Psoas muscle (tissue), 8 donors: ENCODE measurements at places on chromosomes 13 and 19. TPM values are rescaled to one million over a fixed set of nuclear protein-coding genes. Genes with fewer than 3 reads are reported as not detected.

DNA sequence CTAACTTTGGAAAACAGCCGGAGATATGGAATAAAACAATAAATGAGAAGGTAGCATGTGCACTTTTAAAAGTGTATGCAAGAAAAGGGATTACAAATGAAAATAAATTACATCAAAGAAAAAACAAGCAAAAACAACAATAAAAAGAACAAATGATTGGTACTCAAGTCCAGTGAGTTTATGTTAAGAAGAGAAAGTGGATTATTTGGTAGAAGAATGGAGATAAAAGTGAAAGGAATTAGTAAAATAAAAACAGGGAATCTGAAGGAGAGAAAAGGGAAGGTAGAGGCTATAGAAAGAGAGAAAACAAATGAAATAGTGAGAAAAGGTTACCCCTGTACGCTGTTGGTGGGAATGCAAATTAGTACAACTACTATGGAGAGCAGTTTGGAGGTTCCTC is 28.6 kb upstream of the KLF12 start:
- no peaks in the 10 kb centered on the region for H3K36me3 ChIP-seq
- no peak overlapping the region for H3K27ac ChIP-seq
- no peak overlapping the region for H3K4me3 ChIP-seq
- no peaks in the 10 kb centered on the region for H3K4me1 ChIP-seq
- no peak for DNase-seq

GRCh38 chr13:74929436-74929835 is 552.5 kb downstream of the TBC1D4 start:
- H3K36me3 ChIP-seq, result no peaks in the 10 kb centered on the region
- no peak overlapping the region for H3K4me3 ChIP-seq
- no peaks in the 10 kb centered on the region for H3K4me1 ChIP-seq
- DNase-seq, result no peak
- no peaks in the 10 kb centered on the region for H3K27me3 ChIP-seq

GRCh38 chr19:28554321-28555091 is 658.4 kb downstream of the UQCRFS1 start:
- H3K4me1 ChIP-seq, result no peaks in the 10 kb centered on the region
- H3K27ac ChIP-seq, result no peak overlapping the region
- no peak overlapping the region for H3K4me3 ChIP-seq

DNA sequence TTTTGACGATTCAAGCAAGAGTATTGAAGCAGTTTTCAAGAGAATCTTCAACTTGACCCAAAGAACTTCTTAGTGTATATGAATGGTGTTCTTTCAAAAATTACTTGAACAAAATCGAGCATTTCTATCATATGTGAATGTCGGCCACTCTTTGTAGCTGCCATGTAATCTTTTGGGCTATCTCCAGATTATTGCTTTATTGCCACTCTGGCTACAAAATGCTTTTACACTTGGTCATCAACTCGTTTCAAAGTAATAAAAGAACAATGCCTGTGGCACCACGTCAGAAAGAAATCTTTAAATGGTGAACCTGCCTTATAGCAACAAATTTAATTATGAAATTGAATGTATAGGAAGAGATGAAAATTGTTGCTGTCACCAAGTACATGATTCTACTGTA is 834.5 kb downstream of the GPC5 start:
- no peaks in the 10 kb centered on the region for H3K36me3 ChIP-seq
- no peaks in the 10 kb centered on the region for H3K27me3 ChIP-seq
- DNase-seq, result no peak
- H3K27ac ChIP-seq, result no peak overlapping the region
- no peak overlapping the region for H3K4me3 ChIP-seq

DNA sequence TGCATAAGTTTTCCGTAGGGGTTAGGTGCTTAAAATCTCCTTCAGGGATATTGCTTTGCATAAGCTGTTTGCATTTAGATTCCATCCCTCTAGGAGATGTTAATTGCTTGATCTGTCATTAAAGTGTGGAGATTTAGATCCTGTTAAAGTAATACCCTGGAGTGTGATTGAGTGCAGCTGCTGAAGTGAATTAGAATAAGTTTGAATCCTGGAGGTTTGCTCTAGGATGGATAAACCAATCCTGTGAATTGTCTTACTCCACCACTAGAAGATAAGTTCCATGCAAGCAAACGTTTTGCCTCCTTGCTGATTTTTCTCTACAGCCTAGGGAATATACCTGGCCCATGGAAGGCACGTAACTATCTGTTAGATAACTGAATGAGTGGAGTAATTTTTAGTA is 1487.2 kb upstream of the PRR20A start:
- no peak for DNase-seq
- H3K27me3 ChIP-seq, result no peaks in the 10 kb centered on the region
- H3K27ac ChIP-seq, result no peak overlapping the region
- H3K36me3 ChIP-seq, result no peaks in the 10 kb centered on the region

DNA sequence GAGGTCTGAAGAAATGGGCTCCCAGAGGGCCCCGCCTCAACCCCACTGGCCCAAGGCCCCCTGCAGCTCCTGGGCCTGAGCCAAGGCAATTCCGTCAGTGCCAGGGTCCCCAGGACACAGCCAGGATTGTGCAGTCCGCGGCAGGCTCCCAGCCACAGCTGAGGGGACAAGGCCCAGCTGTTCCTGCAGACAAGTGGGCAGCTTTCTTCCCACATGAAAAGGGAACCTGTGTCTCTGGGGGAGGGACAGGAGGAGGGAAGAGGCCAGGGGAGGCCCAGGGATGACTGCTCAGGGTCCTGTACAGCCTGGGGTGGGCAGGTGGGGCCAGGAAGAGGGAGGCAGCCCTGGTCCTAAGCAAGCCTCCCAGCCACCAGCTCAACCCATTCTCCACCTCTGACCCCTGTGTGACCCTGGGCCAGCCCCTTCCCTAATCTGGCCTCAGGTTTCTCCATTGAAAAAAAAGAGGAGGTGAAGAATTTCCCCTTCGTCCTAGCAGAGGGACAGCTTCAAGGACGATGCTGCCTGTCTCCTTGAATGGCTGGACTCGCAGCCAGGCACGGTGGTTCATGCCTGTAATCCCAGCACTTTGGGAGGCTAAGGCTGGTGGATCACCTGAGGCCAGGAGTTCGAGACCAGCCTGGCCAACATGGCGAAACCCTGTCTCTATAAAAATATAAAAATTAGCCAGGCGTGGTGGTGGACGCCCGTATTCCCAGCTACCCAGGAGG is 20.5 kb upstream of the VSTM2B start:
- no peaks in the 10 kb centered on the region for H3K4me1 ChIP-seq
- H3K27ac ChIP-seq, result no peak overlapping the region
- H3K4me3 ChIP-seq, result no peak overlapping the region

DNA sequence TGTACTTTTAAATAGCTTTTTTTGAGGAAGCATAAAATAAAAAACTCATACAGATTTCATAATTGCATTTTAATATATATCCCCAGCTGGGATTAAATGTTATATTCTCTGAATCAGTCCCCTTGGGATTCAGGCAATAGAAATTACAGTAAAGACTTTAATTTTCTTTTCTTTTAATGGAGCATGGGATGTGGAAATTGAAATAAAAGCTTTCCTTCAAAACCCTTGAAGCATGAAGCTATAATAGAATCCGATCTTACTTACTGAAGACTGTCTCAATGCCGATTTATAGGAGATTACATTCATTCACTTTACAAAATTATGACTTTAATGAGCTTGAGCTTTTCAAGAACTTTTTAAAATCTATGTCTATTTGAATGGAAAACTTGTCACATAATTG is 243.4 kb downstream of the SPRY2 start:
- no peak for DNase-seq
- no peaks in the 10 kb centered on the region for H3K36me3 ChIP-seq
- H3K27ac ChIP-seq, result no peak overlapping the region
- H3K27me3 ChIP-seq, result no peaks in the 10 kb centered on the region
- H3K4me3 ChIP-seq, result no peak overlapping the region

- no peaks in the 10 kb centered on the region for H3K4me1 ChIP-seq
- DNase-seq, result peak; percentile 95
- peak within 1 kb of the TSS; percentile 82 for H3K4me3 ChIP-seq
- peak within 1 kb of the TSS; percentile 27 for H3K27ac ChIP-seq
Measured at GRCh38 chr19:44401139-44402115, at the start of gene ZNF285. TSS of gene ZNF285 (minus strand) at chr19:44401608. CDS start at chr19:44397213, 4,395 bp downstream.

GRCh38 chr13:68727798-68728197 is 1379.8 kb upstream of the ATXN8OS start:
- H3K27ac ChIP-seq, result no peak overlapping the region
- DNase-seq, result no peak
- H3K27me3 ChIP-seq, result no peaks in the 10 kb centered on the region
- no peaks in the 10 kb centered on the region for H3K36me3 ChIP-seq
- H3K4me1 ChIP-seq, result no peaks in the 10 kb centered on the region

GRCh38 chr13:20608438-20609020 is 41.6 kb downstream of the IFT88 start:
- no peak overlapping the region for H3K4me3 ChIP-seq
- no peak for DNase-seq
- no peak overlapping the region for H3K27ac ChIP-seq
- H3K4me1 ChIP-seq, result no peaks in the 10 kb centered on the region

DNA sequence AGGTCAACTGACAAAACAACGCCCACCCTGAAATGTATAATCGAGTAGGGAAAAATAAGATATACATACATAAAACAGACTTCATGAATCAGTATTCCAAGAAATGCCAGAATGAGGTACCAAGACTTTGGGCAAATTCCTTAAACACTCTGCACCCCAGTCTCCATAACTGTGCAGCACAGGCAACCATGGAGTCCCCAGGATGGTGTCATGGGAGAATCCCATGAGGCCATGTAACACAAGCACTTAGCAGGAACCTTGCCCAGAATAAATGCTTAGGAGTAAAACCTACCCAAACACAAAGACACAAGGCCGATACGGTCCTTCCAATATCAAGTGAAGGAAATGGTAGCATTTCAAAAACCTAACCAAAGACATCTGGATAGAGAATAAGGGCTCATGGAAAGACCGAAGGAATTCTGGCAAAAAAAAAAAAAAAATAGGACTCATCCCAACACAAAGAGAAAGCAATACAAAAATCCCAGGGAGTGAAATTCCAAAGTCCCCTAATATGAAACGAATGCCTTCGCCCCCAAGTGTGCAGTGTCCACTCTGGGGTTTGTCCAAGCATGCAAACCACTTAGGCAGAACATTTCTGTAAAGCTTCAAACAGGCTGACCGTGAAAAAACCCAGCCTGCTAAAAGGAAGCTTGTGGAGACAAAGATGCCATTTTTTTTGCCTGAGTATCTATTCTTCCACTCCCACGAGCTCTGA is 11.1 kb downstream of the ZC3H4 start:
- no peaks in the 10 kb centered on the region for H3K36me3 ChIP-seq
- H3K4me1 ChIP-seq, result peaks cover 85% of the 10 kb centered on the region
- DNase-seq, result no peak
- H3K4me3 ChIP-seq, result no peak overlapping the region
- H3K27ac ChIP-seq, result peak overlapping the region; percentile 27

LHB gene
- not detected for total RNA-seq

MRPS12 gene
- 70.6 TPM for total RNA-seq

DCT gene
- 0.48 TPM for total RNA-seq

BEST2 gene
- not detected for total RNA-seq

TUBGCP3 gene
- 14.2 TPM for total RNA-seq

ZAR1L gene
- not detected for total RNA-seq
